ENCODE measurements at places on chromosomes 12 and 14.

DNA sequence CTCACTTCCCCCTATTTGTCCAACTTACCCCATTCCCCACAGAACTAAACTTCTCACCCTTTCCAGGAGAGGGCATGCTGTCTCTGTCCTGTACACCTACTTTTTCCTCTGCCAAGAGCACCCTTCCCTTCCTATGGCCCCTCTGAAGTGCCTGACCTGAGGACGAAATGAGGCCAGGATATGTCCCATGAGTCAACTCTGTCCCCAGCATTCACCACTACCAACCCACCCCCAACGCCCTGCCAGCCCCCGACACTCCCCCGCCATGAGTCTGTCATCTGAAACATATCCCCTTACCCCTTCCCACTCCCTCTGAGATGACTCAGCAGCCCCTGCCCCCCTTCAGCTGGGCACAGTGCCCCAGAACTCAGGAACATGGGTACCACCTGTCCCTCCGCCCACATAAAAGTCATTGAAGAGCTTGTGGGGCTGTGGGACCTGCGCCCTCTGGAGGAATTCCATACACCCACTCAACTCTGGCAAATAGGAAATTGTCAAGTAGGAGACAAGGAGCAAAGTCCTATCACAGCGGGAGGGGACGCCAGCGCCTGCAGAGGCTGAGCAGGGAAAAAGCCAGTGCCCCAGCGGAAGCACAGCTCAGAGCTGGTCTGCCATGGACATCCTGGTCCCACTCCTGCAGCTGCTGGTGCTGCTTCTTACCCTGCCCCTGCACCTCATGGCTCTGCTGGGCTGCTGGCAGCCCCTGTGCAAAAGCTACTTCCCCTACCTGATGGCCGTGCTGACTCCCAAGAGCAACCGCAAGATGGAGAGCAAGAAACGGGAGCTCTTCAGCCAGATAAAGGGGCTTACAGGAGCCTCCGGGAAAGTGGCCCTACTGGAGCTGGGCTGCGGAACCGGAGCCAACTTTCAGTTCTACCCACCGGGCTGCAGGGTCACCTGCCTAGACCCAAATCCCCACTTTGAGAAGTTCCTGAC is 26.3 kb downstream of the ITGA7 start:
- DNase-seq = peak; percentile 11

- no peak for DNase-seq
These were observed 1358.8 kb downstream of the LRFN5 start for GRCh38 chr14:42965512-42965911.

- DNase-seq = no peak
These were observed 14.6 kb upstream of the GALNT6 start for GRCh38 chr12:51405801-51406207.

DNA sequence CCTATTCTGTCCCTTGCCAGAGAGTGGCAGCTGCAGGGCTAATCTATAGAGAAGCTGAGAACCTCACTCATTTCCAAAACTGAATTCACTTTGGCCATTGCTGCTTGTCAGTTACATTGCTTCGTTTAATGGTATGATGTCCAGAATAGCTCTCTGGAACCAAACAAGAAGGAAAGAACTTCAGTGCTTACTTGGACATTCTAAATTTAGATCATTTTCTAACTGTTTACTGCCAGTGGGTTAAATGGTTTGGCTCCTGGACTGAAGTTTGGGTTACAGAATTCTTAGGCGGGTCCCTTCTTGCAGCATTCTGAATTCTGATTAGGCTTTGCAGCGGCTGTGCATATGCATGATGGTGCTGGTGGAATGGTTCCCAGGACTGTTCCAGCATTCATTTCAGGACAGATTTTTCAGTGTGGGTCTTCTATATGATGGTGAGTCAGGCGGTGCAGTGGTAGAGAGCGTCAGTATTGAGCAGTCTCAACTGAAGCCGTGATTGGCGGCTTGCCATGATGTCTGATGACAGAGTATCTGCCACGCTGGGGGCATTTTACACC is 148.7 kb downstream of the DYRK2 start:
- no peak for DNase-seq

GRCh38 chr12:98635657-98636323 is 8.8 kb downstream of the IKBIP start:
- no peak for DNase-seq

GRCh38 chr12:50515587-50515986 is 10.8 kb downstream of the DIP2B start:
- DNase-seq = no peak

DNA sequence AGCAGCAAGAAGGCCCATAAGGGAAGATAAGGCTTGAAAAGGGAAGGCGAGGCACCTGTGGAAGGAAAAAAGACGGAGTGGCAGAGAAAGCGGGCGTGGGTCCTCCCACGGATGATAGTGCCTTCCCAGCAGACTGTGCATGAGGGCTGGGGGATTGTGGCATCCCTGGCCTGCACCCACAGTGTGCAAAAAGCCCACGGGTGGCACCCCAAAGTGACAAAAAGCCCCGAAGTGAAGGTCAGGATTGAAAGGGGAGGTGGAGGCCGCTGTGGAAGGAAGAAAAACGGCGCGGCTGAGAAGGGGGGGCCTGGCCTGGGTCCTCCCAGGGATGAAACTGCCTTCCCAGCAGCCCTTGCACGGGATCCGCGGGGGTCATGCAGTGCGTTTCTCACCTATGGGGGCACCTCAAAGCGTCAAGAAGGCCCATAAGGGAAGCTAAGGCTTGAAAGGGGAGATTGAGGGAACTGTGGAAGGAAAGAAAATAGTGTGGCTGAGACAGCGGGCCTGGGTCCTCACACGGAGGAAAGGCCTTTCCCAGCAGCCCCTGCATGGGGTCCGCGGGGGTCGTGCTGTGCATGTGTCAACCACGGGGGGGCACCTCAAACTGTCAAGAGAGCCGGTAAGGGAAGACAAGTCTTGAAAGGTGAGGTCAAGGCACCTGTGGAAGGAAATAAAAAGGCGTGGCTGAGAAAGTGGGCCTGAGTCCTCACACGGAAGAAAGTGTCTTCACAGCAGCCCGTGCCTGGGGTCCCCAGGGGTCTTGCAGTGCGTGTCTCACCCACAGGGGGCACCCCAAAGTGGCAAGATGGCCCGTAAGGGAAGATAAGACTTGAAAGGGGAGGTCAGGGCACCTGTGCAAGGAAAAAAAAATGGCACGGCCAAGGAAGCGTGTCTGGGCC is 274.1 kb downstream of the ALG10 start:
- DNase-seq = no peak

DNA sequence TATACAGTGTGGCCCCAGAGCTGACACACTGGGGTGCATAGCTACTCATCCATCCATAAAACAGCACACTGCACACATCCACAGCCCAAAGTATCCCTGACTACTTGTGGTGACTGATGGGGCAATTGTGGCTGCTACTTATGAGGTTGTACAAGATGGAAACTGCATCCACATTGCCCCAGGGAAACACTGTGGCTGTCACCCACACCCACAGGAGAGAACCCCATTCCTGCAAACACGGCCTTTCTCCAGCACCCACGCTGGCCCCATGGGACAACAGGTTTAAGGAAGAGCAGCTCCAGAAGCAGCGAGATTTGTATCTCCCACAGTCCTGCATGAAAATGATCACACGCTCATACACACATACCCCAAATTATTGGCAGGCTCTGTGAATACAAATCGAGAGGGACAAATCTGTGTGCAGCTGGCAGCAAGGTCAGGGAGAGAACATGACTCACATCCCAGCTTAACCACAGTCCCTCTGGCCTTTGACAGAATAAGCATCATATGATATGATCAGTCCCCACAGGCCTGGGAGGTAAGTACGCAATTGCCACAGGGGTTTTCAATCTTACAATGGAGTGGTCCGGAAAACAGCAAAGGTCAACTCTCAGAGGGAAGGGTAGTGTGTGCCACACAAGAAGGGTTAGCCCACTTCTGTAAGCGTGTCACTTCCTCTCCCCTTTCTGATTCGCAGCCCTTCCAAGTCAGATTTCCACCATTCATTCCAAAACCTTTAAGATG is 61.9 kb downstream of the ESR2 start:
- peak; percentile 81 for DNase-seq

DNA sequence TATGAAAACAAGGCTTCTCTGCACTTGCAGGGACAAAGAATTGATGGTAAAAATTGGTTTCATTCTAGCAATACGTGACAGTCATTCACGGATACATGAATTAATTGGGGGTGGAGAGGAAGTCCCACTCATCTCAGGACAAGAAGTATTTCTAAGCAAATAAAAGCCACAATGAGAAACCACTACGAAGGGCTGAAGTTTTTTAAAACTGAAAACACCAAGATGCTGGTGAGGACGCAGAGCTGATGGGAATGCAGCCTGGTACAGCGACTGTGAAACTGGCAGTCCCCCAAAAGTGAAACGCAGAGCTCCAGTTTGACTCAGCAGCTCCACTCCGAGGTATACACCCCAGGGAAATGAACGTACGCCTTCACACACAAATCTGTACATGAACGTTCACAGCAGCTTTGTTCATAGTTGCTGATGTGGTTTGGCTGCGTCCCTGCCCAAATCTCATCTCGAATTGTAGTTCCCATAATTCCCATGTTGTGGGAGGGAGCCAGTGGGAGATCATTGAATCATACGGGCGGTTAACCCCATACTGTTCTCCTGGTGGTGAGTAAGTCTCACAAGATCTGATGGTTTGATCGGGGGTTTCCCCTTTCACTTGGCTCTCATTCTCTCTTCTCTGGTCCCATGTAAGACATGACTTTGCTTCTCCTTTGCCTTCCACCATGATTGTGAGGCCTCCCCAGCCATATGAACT is 89.0 kb downstream of the SCARB1 start:
- peak; percentile 97 for DNase-seq

DNA sequence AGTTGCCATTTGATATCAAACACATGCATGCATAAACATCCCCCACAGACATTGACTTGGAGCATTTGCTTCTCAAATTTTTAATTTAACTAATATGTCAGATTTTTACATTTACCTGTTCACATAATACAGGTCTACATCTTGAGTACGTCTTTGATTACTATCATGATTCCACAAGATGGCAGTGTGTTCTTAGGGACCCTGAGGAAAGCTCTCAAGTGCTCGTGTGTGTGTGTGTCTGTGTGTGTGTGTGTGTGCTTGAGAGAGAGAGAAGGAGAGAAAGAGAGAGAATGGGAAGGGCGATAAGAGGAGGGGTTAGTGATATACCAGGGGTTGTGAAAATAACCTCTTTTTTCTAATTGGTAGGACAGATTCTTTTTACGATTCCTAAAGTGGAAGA is 167.1 kb upstream of the OR4E1 start:
- no peak for DNase-seq

DNA sequence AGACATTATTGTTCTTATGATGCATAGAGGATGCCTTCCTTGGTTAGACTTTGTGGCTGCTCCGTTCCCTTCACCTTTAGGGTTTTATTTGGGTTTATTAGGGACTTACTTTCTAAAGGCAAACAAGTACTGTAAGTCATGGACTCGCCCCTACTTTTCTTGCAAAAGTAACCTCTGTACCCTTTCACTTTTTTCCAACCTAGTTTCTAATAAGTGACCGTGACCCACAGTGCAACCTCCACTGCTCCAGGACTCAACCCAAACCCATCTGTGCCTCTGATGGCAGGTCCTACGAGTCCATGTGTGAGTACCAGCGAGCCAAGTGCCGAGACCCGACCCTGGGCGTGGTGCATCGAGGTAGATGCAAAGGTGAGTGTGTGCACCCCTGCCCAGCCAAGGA is 72.7 kb downstream of the SMOC1 start:
- no peak for DNase-seq

DNA sequence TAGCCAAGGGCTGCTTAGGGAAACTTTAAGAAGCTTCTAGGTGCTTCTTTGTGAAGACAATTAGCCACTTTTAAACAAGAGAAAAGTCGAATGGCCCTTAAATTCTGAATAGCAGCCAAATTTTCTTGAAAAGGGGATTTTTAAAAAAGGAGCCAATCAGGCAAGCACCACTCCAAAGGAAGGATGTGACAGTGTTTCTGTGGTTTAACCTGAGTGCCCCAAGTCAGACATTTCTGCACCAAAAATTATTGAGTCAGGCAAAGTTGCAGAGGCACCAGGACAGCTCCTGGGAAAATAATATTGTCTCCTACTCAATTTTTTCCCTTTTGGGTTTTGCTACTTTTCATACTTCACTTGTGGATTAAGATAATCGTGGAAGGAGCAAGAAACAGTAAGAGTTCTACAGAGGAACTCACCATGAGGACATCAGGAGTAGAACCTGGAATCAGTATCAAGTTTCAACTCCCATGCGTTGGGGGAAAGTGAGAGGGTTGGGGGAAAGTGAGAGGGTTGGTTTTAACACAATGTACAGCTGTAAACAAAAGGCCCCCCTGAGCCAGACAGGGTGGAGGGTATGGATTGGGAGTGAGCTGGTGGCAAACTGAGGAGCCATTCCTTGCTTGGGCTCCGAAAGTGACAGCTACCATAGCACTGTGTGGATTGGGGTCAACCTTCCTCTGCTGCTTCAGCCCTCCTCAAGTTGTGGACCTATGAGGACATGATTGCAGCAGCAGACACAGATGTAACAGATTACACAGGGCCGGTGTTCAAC is 90.8 kb downstream of the SLC38A1 start:
- no peak for DNase-seq

DNA sequence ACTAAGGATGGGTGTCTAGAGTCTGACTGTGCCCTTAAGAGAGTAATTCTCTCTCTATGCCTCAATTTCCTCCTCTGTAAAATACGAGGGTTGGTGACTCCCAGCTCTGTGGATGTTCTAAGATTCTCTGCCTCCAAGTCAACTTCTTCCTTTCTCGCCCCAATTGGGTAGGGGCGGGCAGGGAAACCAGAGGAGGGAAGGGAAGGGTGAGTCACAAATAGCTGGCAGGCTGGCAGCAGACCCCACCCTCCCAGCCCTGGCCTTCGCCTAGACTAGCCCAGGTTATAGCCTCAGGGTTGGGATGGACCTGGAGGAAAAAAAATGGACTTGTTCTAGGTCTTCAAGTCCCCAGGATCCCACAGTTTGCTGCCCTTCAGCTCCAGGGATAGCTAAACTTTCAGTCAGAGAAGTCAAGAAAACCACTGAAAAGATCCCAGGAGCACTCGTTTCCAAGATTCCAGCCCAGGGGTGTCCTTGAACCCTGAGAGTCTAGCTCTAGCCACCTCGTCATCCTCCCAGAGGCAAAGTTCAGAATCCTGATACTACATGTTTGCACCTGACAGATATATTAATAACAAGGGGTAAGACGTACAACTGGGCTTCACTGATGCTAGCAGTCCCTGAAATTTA is 2.3 kb downstream of the DGKA start:
- DNase-seq = no peak

- no peak for DNase-seq
These were observed 10.3 kb upstream of the SLCO1B3 start for GRCh38 chr12:20800160-20800559.

DNA sequence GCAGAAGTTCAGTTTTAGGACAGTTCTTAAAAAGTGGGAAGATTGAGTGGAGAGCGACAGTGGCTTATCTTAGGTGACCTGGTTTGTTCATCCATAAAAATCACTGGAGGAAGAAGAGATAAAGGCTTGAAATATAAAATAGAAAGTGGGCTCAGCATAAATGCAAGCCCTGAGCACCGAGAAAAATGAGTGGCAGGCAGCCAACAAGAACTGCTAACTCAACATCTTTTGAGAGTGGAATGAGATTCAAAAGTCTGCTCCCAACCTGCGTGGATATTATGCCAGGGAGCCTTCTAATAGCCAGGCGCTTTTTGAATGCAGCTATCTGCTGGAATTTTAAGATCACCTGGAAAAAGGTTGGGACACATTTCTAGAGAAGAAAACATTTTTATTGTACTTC is 666.5 kb downstream of the FLRT2 start:
- no peak for DNase-seq

Measured in activated CD4-positive, alpha-beta T cell treated with anti-CD3 and anti-CD28 coated beads, Interleukin-2, Interleukin-6, amounts not matched to agents 100 ng/mL and 50 ng/mL, durations not matched to agents 16 hours and 8 hours (primary cell).